ENCODE measurements at places on chromosomes 7 and 10.

DNA sequence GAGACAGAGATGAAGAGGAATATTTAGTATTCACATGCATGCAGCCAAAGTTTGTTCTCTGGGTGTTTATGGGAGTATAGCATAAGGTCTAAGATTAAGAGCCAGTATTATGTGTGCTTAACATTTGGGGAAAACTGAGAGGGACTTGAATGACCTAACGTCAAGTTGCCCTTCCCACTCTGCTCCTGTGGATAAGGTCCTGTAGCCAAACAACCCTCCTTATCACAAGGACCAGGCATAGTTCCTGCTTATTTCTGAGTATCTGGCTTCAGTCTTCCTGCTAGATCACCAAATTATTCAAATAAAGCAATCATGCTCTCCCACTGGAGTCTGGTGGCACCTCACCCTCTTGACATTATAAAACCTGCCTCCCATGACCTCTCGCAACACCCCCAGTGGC lies 137.9 kb upstream of the SEMA3E start:
- no peak for DNase-seq

DNA sequence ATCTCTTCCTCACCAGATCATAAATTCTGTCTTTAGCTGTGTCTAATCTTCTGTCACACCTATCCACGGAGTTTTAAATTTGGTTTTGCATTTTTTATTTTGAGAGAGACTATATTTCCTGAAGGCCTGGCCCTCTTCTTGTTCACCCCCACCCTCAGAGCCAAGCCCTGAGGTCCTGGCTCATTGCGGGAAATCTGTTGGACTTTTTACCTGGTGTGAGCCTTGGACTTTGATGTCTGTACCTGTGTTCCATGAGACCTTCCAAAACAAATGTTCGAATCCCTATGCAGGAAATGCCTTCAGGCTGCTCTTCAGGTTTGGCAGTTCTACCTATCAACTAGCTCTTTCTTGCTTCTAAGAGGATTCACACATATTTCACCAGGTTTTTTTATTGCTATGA lies 175.2 kb upstream of the GRB10 start:
- no peak for DNase-seq

DNA sequence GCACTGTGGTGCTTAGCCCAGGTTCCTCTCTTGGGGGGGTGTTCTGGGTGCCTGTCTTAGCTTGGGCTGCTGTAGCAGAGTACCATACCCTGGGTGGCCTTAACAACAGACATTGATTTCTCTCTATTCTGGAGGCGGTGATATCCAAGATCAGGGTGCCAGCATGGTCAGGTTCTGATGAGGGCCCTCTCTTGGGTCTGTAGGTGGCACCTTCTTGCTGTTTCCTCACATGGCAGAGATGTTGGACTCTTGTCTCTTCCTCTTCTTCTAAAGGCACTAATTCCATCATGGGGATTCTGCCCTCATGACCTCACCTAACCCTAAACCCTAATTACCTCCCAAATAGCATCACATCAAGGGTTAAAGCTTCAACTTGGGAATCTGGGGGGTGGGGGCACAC lies 19.9 kb upstream of the CRHR2 start:
- peak; percentile 12 for DNase-seq

GRCh38 chr7:30371321-30371720 lies 86.9 kb downstream of the ZNRF2 start:
- DNase-seq, result no peak

DNA sequence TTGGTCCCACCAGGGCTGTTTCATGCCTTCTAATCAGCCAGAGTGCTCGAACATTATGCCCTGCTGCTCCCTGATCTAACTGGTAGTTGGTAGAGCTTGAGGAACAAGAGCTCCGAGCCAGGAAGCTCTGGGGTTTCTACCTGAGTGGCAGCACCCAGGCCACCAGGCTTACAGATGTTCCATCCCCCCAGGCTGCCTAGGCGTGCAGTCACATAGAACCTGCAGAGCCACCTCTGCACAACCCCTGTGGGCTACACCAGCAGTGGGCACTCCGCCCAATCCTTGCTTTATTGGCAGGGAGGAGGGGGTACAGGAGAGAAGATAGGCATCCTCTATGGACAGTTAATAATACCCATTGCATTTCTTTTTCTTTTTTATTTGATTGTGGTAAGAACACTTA lies 21.8 kb downstream of the MAP3K8 start:
- DNase-seq, result no peak

DNA sequence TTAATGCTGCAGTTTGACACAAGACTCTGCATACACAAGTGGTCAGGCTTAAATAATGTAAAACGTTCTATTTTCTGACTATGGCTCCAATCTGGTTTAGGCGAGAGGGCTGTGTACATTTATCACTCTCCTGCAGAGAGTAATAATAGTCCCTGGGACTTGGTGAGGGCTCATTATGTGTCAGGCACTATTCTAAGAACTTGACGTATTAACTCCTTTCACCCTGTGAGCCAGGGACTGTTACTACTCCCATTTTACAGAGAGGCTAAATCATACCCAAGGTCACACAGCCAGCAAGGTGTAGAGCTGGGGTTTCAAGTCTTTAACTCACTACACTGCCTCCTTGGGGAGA lies 187.2 kb upstream of the LYZL2 start:
- DNase-seq, result no peak

GRCh38 chr7:68362745-68363518 lies 1235.3 kb upstream of the AUTS2 start:
- no peak for DNase-seq

DNA sequence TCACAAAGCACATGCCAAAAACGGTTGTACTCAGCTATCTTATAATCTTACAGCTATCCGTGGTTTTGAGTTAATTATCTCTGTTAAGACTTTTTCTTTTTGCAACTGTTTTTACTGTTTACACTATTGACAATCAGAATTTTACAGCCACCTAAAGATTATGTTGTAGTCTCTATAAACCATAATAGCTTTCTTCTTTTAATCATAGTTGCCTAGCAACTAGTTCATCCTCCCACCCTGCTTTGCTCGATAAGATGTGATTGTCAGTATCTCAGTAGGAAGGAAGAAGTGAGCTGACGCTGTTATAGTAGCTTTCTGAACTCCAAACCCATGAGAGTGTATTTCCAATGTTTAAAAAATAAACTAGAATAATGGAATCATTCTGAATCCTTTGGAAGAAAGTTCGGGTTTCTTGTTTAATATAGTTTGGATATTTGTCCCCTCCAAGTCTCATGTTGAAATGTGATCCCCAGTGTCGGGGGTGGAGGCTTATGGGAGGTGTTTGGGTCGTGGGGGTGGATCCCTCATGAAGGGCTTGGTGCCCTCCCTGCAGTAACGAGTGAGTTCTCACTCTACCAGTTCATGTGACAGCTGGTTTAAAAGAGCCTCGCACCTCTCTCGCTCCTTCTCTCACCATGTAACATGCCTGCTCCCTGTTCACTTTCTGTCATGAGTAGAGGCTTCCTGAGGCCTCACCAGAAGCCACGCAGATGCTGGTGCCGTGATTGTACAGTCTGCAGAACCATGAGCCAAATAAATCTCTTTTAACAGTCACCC lies 68.1 kb downstream of the SVOPL start:
- no peak for DNase-seq

DNA sequence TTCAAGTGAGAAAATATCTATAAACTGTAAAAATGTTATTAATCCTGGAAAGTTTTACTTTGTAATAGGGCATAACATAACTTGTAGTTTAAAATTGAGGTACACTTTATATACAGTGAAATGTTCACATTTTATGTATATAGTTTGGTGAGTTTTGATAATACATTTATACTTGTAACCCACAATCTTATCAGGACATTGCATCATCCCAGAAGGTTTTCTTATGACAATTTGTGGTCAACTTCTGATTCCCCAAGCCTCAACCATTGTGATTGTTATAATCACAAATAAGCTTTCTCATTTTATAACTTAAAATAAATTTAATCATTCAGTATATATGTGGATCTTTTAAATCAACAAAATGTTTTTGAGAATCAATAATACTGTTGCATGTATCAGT lies 151.1 kb downstream of the TFPI2 start:
- DNase-seq, result no peak

DNA sequence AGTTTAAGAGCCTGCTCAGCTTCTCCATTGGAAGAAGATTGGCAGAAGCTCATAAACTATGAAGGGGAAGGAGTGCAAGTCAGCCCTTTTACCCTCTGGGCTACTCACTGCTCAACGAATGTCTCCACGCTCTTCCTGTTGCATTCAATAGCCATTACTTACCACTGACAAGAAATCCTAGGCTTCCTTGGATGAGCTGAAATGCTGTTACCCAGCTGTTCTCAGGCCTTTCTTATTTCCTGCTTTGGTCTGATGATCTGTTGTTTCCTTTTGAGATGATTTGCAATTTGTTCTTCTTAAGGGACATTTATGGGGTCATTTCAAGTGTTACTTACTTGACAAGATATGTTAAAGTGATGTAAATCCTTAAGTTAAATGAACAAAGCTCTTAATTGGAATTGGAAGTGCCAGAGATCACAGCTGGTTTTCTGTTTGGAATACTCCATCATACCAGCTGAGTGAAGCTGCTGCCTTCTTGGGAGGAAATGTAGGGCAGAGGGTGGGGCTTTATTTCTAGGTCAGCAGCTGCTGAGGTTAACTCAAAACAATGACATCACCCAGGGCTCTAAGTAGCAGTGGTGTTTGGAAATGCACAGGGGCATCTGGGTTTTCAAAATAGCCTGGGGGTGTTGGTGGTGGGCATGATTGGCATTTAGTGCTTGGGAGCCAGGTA lies 170.0 kb downstream of the PRKCQ start:
- peak; percentile 20 for DNase-seq

DNA sequence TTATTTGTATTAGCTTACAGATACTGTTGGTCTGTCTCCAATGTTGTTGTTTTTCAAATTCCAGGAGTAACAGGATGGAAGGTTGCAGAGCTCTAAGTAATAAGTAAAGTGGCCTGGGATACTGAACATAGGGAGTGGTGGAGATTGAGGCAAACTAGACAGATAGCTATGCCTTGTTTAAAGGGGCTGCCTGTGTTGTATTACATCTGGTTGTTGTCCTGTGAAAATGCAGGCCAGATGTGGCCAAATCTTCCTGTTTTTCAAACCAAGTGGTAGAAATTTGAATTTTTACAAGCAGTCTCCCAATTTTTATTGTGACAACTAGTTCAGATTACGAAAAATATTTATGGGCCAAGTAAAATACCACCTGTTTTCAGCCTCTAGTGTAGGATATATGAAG lies 33.5 kb downstream of the BICC1 start:
- no peak for DNase-seq

GRCh38 chr7:10596827-10597226 lies 376.8 kb upstream of the PHF14 start:
- no peak for DNase-seq

GRCh38 chr7:27890205-27890849 lies 150.4 kb downstream of the TAX1BP1 start:
- DNase-seq, result no peak

GRCh38 chr10:33498391-33498891 lies 164.0 kb upstream of the NRP1 start:
- no peak for DNase-seq

GRCh38 chr7:41010418-41010817 lies 692.5 kb downstream of the INHBA start:
- no peak for DNase-seq

DNA sequence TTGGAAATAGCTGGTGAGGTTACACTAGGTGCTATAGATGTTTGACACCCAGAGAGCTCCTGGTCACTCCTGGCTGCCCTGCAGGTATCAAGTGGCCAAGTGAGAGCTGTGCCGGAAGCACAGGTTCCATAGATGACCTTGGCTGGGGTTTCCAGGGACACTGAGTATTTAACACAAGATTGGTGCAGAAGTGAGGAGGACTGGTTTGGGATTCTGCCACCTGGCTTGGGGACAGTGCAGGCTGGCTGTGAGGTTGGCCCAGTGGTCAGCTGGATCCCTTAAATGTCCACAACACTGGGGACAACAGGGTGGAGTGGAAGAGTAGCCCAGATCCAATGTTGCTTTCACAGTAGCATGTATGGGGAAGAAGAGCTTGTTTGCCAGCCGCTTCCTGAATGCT lies 5.3 kb upstream of the ACHE start:
- no peak for DNase-seq

DNA sequence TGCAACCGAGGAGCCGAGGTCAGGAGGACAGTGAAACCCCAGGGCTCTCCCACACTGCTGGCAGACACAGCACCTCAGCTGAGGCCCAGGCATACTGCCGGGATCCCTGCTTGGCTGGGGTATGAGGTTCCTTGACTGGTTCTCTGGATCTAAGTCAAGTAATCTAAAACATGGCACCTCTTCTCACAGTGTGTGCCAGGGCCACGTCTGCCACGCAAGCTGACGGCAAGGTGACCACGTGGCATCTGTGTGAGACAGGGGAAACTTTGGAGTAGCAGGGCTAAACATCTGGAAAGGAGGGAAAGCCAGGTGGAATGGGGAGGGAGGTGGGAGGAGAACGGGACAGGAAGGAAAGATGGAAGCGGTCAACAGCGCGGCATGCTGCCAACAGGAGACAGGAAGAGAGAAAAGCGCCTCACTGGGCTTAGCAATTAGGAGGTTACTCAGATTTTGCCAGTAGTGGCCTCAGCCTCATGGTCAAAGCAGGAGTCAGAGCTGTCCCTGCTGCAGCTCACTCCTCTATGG lies 103.7 kb downstream of the CXCL12 start:
- DNase-seq, result no peak

DNA sequence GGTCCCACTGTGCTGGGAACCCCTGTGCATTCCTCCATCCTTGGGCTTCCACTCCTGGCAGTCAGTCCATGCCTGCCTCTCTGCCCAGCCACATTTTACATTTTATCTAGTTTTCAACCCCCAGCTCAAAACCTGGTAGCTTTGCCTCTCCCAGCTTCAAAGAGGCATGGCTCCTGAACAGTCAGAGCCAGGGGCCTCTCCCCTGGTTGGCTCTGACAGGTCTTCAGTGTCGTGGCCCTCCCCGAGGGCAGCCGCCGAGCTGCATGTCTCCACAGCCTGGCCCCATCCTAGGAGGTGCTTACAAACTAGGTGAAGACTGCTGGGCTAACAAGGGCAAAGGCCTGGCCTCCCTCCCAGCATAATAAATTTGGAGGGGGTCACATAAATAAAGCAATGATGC lies 14.8 kb downstream of the COBL start:
- no peak for DNase-seq

GRCh38 chr10:28300027-28300426 lies 2.8 kb downstream of the MPP7 start:
- peak; percentile 48 for DNase-seq

DNA sequence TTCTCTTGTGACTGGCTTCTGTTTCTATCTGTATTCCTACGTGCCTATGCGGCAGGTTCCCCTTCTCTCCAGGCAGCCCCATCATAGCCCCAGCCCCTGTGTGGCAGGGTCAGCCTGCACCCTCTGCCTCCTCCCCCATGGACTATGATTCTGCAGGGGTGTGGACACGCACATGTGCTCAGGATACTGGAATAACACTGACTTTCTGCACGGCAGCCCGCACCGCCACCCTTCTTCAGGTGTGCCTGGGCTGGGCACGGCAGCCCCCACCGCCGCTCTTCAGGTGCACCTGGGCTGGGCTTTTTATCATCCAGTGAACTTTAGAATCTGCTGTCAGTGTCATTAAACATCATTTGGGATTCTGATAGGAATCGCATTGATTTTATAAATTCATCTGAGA lies 202.6 kb upstream of the PPP2R2D start:
- DNase-seq, result no peak
